ENCODE measurements at places on chromosomes 5 and 9. TPM values are rescaled to one million over a fixed set of nuclear protein-coding genes. Genes with fewer than 3 reads are reported as not detected.

Gene PARP8
- total RNA-seq = 24.6 TPM

Gene ASTN2
- total RNA-seq = 11.3 TPM

Gene MEIKIN
- not detected for total RNA-seq

Gene IL5
- not detected for total RNA-seq

Gene GMCL2
- under 0.01 TPM for total RNA-seq

Gene MZB1
- not detected for total RNA-seq

Gene SLC34A3
- total RNA-seq = not detected

Gene UIMC1
- 36.2 TPM for total RNA-seq

Gene PCDHA5
- total RNA-seq = not detected

GRCh38 chr5:159681661-159682060 is 234.6 kb upstream of the ADRA1B start:
- no peaks in the 10 kb centered on the region for H3K4me1 ChIP-seq
- no peak for DNase-seq
- no peak overlapping the region for H3K4me3 ChIP-seq
- H3K27me3 ChIP-seq = no peaks in the 10 kb centered on the region
- H3K27ac ChIP-seq = no peak overlapping the region

- no peak overlapping the region for H3K4me3 ChIP-seq
- no peaks in the 10 kb centered on the region for H3K27me3 ChIP-seq
- H3K4me1 ChIP-seq = no peaks in the 10 kb centered on the region
- DNase-seq = no peak
Measured at GRCh38 chr9:18014556-18014955, 435.7 kb downstream of the SH3GL2 start.

DNA sequence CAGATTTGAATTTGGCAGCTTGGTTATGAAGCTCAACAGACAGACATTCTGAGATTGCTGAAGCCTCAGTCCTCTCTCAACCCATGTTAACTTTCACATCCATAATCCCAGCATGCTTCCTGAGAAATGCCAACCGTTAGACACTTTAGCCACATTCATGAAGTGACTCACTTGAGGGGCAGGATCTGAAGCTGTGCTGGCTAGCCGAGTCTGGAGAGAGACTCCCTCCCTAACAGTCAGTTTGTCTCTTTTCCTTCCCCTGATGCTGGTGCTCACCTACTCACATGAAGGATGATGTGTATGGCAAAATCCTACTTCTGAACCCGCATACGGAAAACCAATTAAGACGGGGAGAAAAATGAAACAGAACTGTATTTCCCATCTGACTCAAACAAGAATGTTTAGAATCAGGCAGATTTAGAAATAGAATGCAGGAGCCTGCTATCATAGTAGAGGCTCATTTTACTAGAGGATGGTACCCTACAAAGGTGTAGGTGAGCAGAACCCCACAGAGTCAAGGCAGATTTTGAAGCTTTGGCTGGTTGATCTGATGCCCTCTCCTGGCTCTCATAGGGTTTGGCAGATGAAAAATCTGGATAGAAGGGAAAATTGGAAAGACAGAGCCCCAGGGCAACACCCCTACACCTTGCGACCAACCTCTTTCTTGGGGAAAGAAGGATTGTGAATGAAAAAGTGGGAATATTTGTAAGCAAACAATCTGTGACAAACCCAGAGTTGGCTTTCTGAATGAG is 150.9 kb upstream of the LHFPL2 start:
- H3K27ac ChIP-seq = no peak overlapping the region
- H3K27me3 ChIP-seq = no peaks in the 10 kb centered on the region
- no peaks in the 10 kb centered on the region for H3K36me3 ChIP-seq
- peak; percentile 81 for DNase-seq
- H3K4me3 ChIP-seq = no peak overlapping the region

- no peak for DNase-seq
- peaks cover 20% of the 10 kb centered on the region for H3K27me3 ChIP-seq
- no peak overlapping the region for H3K27ac ChIP-seq
- H3K4me3 ChIP-seq = no peak overlapping the region
- H3K36me3 ChIP-seq = no peaks in the 10 kb centered on the region
Measured at GRCh38 chr5:150172556-150172955, 6.0 kb downstream of the CDX1 start.

GRCh38 chr5:160651692-160652645 is 200.0 kb downstream of the ATP10B start:
- no peaks in the 10 kb centered on the region for H3K36me3 ChIP-seq
- H3K4me3 ChIP-seq = no peak overlapping the region
- no peaks in the 10 kb centered on the region for H3K27me3 ChIP-seq
- H3K4me1 ChIP-seq = no peaks in the 10 kb centered on the region
- no peak for DNase-seq

- no peaks in the 10 kb centered on the region for H3K36me3 ChIP-seq
- no peaks in the 10 kb centered on the region for H3K27me3 ChIP-seq
- no peaks in the 10 kb centered on the region for H3K4me1 ChIP-seq
- no peak overlapping the region for H3K27ac ChIP-seq
- no peak for DNase-seq
Measured at GRCh38 chr5:115589043-115589442, 13.2 kb downstream of the TICAM2 start.

GRCh38 chr9:73095425-73095824 is 56.2 kb upstream of the ANXA1 start:
- no peak for DNase-seq
- no peaks in the 10 kb centered on the region for H3K36me3 ChIP-seq
- no peaks in the 10 kb centered on the region for H3K4me1 ChIP-seq
- no peak overlapping the region for H3K27ac ChIP-seq
- no peaks in the 10 kb centered on the region for H3K27me3 ChIP-seq

- H3K4me1 ChIP-seq = no peaks in the 10 kb centered on the region
- no peaks in the 10 kb centered on the region for H3K36me3 ChIP-seq
- no peak overlapping the region for H3K4me3 ChIP-seq
- no peaks in the 10 kb centered on the region for H3K27me3 ChIP-seq
- DNase-seq = peak; percentile 3
Measured at GRCh38 chr5:50807661-50808060, 141.2 kb downstream of the PARP8 start.

GRCh38 chr5:119926301-119926700 is 296.9 kb downstream of the FAM170A start:
- H3K4me1 ChIP-seq = no peaks in the 10 kb centered on the region
- H3K4me3 ChIP-seq = no peak overlapping the region
- H3K36me3 ChIP-seq = no peaks in the 10 kb centered on the region
- H3K27me3 ChIP-seq = no peaks in the 10 kb centered on the region
- no peak overlapping the region for H3K27ac ChIP-seq
- DNase-seq = no peak

DNA sequence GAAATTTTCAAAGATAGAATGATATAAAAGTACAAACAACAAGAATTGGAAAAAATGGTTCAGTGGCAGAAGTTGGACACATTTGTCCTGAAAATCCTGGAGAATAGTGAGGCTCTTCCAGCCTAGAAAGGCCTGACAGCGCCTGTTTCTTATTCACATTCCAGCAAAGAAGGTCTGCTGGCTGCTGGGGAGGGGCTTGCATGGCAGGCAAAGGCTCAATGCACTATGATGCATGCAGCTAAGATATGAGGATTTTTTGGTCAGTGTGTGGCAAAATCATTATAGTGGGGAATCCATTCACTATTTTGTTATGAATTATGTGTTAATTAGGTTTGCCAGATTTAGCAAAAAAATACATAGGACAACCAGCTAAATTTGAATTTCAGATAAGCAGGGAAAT is 243.9 kb upstream of the SLC30A5 start:
- H3K27ac ChIP-seq = no peak overlapping the region
- no peaks in the 10 kb centered on the region for H3K4me1 ChIP-seq
- peaks cover 2% of the 10 kb centered on the region for H3K27me3 ChIP-seq
- DNase-seq = no peak
- no peaks in the 10 kb centered on the region for H3K36me3 ChIP-seq

- no peak overlapping the region for H3K27ac ChIP-seq
- no peaks in the 10 kb centered on the region for H3K4me1 ChIP-seq
- peak; percentile 85 for DNase-seq
- peak overlapping the region; percentile 10 for H3K4me3 ChIP-seq
Measured at GRCh38 chr5:95081500-95081960, 203.4 kb downstream of the MCTP1 start.

GRCh38 chr9:456365-456764 is 241.7 kb downstream of the DOCK8 start:
- no peaks in the 10 kb centered on the region for H3K4me1 ChIP-seq
- no peak overlapping the region for H3K4me3 ChIP-seq
- H3K36me3 ChIP-seq = no peaks in the 10 kb centered on the region
- no peak overlapping the region for H3K27ac ChIP-seq
- peak; percentile 50 for DNase-seq

- H3K27ac ChIP-seq = no peak overlapping the region
- no peak for DNase-seq
- H3K4me1 ChIP-seq = no peaks in the 10 kb centered on the region
- no peak overlapping the region for H3K4me3 ChIP-seq
Measured at GRCh38 chr5:14718778-14719177, 54.3 kb downstream of the OTULIN start.

DNA sequence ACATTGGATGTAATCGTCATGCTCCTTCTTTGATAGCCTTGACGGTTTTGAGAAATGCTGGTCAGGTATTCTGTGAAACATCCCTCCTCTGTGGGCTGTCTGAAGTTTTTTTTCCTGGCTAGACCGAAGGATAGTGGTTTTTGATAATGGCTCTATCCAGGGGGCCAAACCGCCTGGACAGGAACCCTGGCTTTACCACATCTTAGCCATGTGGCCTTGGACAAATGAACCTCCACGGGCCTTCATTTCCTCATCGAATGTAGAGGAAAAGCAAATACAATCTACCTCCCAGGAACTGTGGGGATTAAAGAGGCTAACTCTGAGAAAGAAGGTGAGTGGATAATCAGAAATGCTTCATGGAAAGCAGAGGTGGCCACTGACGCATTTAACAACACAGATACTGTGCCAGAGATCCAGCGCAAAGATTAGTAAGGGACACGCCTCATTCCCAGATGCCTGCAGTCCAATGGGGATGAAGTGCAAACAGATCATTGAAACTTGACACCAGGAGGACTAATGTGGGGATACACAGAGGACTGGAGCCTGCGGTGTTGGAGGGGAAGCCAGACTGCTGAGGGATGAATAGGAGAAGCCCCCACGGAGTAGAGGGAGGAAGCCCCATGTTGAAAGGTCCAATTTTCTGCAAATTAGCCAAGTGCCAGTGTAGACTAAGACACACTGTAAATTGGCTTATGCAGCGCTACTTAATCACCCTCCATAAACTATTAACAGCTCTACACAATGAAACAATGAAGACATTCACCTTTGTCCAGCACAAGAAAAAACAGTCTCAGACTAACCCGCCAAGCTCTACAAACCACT is 41.6 kb downstream of the MYO10 start:
- no peak overlapping the region for H3K27ac ChIP-seq
- peaks cover 13% of the 10 kb centered on the region for H3K4me1 ChIP-seq
- no peak overlapping the region for H3K4me3 ChIP-seq
- no peaks in the 10 kb centered on the region for H3K36me3 ChIP-seq
- peak; percentile 93 for DNase-seq
